ENCODE measurements at places on chromosomes 5 and 9.

DNA sequence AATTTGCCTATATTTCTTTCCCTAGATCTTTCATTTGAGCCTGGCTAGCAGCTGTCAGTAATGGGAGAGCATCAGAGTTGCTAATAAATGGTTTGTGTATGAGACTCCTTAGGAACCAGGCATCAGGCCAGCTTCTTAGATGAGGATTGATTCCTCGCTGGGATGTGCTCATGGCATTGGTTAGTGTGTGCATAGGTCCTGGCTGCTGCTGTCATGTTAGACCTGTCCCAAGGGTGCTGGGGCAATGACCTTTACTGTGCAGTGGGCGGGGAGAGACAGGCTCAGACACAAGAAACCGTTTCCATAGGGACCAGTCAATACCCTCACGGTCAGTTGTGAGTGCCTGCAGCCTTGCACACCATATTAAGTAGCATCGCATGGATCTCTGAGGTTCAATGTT lies 112.3 kb upstream of the NR3C1 start:
- DNase-seq: peak; percentile 34

DNA sequence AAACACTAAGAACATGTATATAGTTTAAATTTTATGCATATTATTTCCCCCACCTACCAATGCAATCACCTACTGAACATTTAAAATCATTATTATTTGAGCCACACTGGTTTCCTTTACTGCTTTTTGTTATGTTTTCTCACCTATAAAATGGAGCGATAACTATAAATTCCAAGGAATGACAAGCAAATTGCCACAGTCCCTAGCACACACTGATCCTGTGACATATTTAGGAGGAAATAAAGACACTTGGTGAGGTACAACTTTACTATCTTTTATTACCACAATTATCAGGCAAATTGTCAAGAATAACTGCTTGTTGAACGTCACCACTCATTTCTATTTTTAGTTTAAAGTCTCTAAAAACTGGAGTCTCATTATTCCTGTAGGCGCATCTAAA lies 1693.6 kb downstream of the EFNA5 start:
- no peak for DNase-seq

GRCh38 chr5:125484742-125485641 lies 738.6 kb upstream of the ZNF608 start:
- peak; percentile 48 for DNase-seq

DNA sequence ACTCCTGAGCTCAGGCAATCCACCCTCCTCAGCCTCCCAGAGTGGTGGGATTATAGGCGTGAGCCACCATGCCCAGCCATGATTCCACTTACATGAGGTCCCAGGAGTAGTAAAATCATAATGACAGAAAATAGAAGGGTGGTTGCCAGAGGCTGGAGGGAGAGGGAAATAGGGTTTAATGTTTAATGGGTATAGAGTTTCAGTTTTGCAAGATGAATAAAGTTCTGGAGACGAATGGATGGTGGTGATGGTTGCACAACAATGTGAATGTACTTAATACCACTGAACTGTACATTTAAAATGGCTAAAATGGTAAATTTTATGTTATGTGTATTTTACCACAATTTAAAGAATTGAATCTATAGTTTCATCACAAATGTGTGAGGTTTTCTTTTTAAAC lies 146.5 kb upstream of the ABCA1 start:
- DNase-seq: no peak

- no peak for DNase-seq
Observed at GRCh38 chr9:117587263-117587662, 116.9 kb upstream of the TLR4 start.

GRCh38 chr9:37370968-37371563 lies 51.4 kb upstream of the GRHPR start:
- no peak for DNase-seq

- no peak for DNase-seq
Observed at GRCh38 chr9:134346840-134347583, 20.8 kb downstream of the RXRA start.

DNA sequence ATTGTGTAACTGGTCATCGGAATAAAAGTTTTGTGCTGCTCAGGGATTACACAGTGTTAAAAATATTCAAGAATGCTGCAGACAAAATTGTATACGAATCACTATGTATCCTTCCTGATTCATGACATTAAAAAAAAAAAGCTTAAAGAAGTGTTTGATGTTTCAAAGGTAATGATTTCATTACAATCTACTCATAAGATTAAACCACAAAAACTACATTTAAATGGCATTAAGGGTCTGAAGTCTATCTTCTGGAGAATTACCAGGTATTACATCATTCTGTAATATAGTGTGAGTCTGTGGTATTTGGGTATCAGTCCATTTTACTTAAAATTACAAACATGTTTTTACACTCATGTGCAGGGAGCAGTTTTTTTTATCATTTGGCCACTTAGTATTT lies 324.4 kb downstream of the NDUFS4 start:
- DNase-seq: no peak

GRCh38 chr9:81621785-81622259 lies 67.5 kb downstream of the TLE1 start:
- DNase-seq: no peak

DNA sequence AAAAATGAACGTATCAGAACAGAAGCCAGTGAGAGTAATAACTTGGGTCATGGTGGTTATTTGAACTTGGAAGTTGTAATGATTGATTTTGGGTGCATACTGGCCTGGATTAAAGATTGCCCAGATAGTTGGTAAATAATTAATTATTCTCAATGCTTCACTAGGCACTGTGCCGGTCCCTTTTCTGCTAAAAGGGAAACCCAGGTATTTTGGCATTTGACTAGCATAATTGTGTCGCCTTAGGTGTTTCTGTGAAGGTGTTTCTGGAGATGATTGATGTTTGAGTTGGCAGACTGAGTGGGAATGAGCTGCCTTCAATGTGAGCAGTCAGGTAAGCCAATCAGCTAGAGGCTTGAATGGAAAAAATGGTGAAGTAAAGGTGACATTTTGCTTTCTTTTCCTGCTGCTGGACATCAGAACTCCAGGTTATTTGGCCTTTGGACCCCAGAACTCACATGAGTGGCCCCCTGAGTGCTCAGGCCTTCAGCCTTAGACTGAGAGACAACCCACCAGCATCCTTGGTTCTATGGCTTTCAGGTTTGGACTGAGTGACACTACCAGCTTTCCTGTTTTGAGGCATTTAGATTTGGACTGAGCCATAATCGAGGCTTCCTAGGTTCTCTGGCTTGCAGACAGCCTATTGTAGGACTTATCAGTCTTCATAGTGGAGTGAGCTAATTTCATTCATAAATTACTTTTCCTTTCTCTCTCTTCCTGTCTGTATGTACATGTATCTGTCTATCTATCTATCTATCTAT lies 120.7 kb upstream of the PAPPA start:
- no peak for DNase-seq

DNA sequence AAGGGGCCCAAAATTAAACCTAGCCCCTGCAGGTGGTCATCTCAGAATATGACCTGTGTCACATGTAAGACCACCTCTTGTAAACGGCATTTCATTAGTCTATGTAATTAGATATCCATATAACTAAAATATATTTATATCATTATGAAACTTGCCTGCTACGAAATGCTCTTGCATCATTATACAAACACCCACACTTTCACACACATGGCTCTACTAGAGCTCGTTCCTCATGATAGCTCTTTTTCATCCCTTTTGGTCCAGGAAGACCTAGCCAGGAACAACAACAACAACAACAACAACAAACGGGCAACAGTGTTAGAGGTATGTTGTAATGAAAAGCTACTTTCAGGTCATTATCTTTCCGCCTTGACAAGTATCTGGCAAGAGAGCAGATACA lies 58.6 kb downstream of the LHFPL2 start:
- no peak for DNase-seq

DNA sequence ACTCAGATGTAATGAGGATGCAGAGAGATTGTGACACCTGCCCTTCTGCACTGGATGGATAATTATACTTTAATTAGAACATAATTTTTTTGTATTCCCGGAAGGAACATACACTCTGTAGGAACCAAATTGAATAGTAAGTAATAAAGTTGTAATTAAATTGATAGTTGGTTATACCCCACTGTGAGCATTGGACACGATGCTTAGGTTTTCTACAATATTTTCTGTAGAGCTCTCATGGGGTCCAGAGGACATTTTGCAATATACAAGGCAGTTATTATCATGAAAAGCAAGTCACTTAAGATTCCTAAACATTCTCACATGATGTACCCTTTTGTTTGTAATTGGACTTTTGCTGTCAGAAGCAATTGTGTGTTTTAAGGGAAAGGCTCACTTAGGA lies 63.4 kb downstream of the DIRAS2 start:
- no peak for DNase-seq

- no peak for DNase-seq
Observed at GRCh38 chr9:133518200-133518599, 6.6 kb downstream of the MYMK start.

- DNase-seq: peak; percentile 60
Observed at GRCh38 chr5:157994906-157995519, 136.1 kb upstream of the CLINT1 start.

Measured in heart right ventricle (tissue), 16 donors.